ENCODE measurements at places on chromosomes 5 and 9.
A peak's percentile ranks its signal among the peaks of the same experiment; 100 is the strongest.

DNA sequence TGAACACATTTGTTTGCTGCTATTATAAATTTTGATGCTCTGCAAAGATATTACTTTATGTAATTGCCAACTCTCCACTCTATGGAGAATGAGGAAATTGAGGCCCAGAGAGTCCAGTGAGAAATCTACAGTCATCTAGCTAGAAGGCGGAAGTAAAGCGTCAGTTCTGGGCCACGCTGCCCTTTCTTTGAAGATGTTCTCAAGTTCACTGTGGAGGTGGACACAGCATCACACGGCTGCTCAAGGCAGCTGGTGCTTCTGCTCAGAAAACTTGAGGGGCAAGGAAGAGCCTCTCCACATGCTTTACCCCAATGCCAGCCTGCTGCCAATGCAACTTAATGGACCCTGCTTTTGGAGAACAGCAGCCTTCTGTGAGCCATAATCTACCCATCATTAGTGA, 96.3 kb downstream of the TTLL11 start:
- H3K27ac ChIP-seq, result no peak overlapping the region
- H3K4me1 ChIP-seq, result no peaks in the 10 kb centered on the region
- H3K27me3 ChIP-seq, result no peaks in the 10 kb centered on the region
- no peaks in the 10 kb centered on the region for H3K36me3 ChIP-seq
- no peak overlapping the region for H3K4me3 ChIP-seq
- DNase-seq, result no peak

DNA sequence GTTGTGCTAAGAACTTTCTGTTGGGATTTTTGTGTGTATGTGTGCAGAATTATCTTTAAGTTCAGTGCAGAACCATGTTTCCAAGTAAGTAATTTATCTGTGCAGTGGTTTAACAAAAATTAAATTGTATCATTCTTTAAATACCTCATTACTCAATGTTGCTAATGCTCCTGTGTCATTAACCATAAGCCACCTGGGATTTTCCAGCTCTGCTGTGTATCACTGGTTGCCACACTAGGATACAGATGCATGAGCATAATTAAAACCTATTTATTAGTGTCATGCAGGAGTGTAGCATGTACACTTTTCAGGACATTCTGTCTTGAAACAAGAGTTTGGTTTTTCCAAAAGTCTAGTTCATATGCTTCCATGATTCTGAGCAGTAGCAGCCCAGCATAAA, 120.4 kb upstream of the PTGER4 start:
- H3K27ac ChIP-seq, result no peak overlapping the region
- no peaks in the 10 kb centered on the region for H3K36me3 ChIP-seq
- H3K27me3 ChIP-seq, result no peaks in the 10 kb centered on the region
- no peak for DNase-seq
- H3K4me3 ChIP-seq, result no peak overlapping the region

DNA sequence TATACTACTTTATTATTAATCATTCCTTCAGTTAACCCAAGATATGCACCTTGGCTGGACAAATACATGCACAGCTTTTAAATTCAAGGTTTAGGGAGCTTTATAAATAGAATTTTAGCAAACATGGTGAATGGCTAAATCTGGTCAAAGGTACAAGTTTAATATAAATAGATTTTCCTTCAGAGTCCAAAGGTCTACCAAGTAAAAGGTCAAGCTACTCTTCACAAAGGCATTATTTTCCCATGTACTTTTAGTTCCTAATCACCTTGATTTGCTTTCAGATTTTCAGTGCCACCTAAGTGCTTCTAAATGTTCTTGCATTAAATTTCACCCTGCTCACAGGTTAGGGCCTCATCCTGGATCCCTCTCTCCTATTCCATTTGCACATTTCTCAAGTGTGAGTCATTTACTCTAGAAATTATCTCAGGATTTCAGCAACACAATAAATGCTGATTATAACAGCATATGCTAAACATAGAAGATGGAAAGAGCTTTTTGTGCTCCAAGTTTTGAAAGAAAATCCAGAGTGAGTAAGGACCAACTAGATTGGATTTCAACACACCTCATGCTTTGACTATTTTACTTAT, 459.4 kb upstream of the ITGA1 start:
- no peak overlapping the region for H3K27ac ChIP-seq
- H3K4me3 ChIP-seq, result no peak overlapping the region
- H3K27me3 ChIP-seq, result peaks cover 12% of the 10 kb centered on the region
- no peak for DNase-seq
- no peaks in the 10 kb centered on the region for H3K36me3 ChIP-seq

GRCh38 chr5:140216478-140217074, 41.6 kb downstream of the CYSTM1 start:
- no peak for DNase-seq
- no peaks in the 10 kb centered on the region for H3K36me3 ChIP-seq
- H3K27me3 ChIP-seq, result no peaks in the 10 kb centered on the region
- no peak overlapping the region for H3K27ac ChIP-seq

DNA sequence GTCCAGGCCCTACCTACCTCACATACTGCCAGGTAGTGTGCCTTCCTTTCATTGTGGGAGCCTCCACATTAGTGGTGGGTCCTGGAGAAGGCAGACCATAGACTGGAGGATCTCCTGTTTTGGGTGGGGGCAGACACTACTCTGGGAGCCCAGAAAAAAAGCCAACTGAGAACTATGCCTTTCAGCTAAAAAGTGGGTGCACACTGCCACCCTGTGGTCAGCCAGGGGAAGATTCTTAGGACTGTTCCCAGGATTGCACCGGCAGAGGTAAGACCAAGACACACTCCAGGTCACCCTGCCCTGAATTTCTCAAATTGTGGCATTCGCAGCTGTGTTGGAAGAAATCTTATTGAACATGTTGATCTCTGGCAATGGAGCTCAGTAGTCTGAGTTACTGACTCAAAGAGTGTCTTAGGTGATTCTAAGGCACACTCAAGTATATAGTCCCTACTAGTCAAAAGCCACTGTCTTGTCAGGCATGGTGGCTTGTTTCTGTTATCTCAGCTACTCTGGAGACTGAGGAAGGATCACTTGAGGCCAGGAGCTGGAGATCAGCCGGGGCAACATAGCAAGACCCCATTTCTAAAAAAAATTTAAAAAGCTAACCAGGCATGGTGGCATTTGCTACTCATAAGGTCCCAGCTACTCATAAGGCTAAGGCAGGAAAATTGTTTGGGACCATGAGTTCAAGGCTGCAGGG, 3.6 kb downstream of the SIGMAR1 start:
- no peak overlapping the region for H3K27ac ChIP-seq
- H3K4me3 ChIP-seq, result no peak overlapping the region
- no peak for DNase-seq
- peaks cover 14% of the 10 kb centered on the region for H3K27me3 ChIP-seq
- H3K36me3 ChIP-seq, result peaks cover 10% of the 10 kb centered on the region

- H3K4me1 ChIP-seq, result no peaks in the 10 kb centered on the region
- H3K4me3 ChIP-seq, result no peak overlapping the region
- H3K27ac ChIP-seq, result no peak overlapping the region
- H3K36me3 ChIP-seq, result no peaks in the 10 kb centered on the region
These were observed 6.6 kb upstream of the CYSTM1 start for GRCh38 chr5:140168371-140168770.

- H3K36me3 ChIP-seq, result peaks cover 65% of the 10 kb centered on the region
- H3K4me1 ChIP-seq, result peaks cover 6% of the 10 kb centered on the region
- H3K27me3 ChIP-seq, result no peaks in the 10 kb centered on the region
- no peak overlapping the region for H3K27ac ChIP-seq
- no peak for DNase-seq
These were observed 5.0 kb downstream of the NOP16 start for GRCh38 chr5:176383248-176383905.

- H3K27me3 ChIP-seq, result peaks cover 10% of the 10 kb centered on the region
- DNase-seq, result peak; percentile 66
- no peaks in the 10 kb centered on the region for H3K36me3 ChIP-seq
- H3K4me3 ChIP-seq, result peak overlapping the region; percentile 35
These were observed 33.6 kb upstream of the NFIB start for GRCh38 chr9:14347406-14348122.

DNA sequence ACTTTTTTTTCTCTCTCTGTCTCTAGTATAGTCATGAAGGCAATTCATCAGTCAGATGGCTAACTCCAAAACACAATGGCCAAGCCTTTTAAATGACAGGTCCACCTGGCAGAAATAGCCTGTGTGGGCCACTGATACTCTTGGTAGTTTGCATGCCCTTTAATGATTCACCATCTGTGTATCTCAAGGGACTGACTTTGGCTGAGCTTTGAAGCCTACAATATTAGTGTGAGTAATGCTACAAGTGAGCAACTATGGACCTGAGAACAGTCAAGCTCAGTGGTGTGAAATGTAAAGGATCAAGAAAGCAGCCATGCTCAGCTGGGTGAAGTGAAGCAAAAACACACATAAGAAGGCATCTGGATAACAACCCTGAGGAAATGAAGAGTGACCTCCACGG, 506.9 kb downstream of the TLE1 start:
- H3K4me3 ChIP-seq, result no peak overlapping the region
- no peaks in the 10 kb centered on the region for H3K36me3 ChIP-seq
- H3K27me3 ChIP-seq, result no peaks in the 10 kb centered on the region

GRCh38 chr5:29548262-29548661, 1645.2 kb upstream of the CDH6 start:
- no peaks in the 10 kb centered on the region for H3K27me3 ChIP-seq
- no peak overlapping the region for H3K4me3 ChIP-seq
- peaks cover 2% of the 10 kb centered on the region for H3K4me1 ChIP-seq

GRCh38 chr5:14071433-14071832, 71.7 kb upstream of the TRIO start:
- H3K27me3 ChIP-seq, result no peaks in the 10 kb centered on the region
- no peak overlapping the region for H3K4me3 ChIP-seq
- H3K27ac ChIP-seq, result no peak overlapping the region
- H3K36me3 ChIP-seq, result no peaks in the 10 kb centered on the region
- DNase-seq, result no peak
- H3K4me1 ChIP-seq, result no peaks in the 10 kb centered on the region

DNA sequence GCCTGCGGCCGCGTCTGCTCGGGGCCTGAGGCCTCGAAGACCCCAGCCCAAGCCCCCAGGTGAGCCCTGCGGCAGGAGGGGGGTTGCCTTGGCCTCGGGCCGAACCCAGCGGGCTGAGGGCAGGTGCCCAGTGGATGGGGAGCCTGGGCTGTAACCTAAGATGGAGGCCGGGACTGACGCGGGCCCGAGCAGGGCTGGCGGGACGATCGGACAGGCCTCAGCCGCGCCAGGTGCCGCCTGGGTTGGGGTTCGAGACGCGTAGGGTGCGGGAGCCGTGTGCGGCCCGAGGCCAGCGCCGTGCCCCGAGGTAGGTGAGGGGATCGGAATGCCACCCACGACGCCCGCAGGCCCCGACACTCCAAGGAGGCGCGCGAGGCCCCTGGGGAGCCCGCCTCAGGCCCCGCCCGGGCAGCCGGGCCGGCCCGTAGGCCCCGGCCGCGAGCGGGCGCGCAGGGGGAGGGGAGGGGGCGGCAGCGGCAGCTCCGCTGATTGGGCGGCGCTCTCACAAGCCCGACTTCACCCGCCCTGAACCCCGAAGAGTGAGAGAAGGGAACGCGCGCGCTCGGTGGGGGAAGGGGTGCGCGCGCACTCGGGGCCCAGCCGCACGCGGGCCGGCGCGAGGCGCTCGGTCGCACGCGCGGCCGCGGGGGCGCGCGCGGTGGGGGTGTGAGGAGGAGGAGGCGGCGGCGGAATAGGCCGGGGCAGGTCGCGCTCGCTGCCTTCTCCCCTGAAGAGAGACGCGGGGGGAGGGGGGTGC, at the start of gene NSD1:
Gene NSD1 (plus strand): TSS at position 678 of the 757 bp plus-strand sequence. CDS start 1,331 bp downstream, outside the sequence.
- H3K36me3 ChIP-seq, result peaks cover 34% of the 10 kb centered on the region
- DNase-seq, result peak; percentile 74
- no peaks in the 10 kb centered on the region for H3K27me3 ChIP-seq
- H3K4me1 ChIP-seq, result peaks cover 28% of the 10 kb centered on the region
- H3K27ac ChIP-seq, result peak within 1 kb of the TSS; percentile 57

- H3K36me3 ChIP-seq, result no peaks in the 10 kb centered on the region
- no peak for DNase-seq
- H3K4me3 ChIP-seq, result no peak overlapping the region
- H3K27ac ChIP-seq, result no peak overlapping the region
- peaks cover 7% of the 10 kb centered on the region for H3K4me1 ChIP-seq
These were observed 44.3 kb downstream of the FOXB2 start for GRCh38 chr9:77063645-77064285.

GRCh38 chr5:57447658-57448057, 35.0 kb downstream of the ACTBL2 start:
- DNase-seq, result no peak
- H3K27me3 ChIP-seq, result no peaks in the 10 kb centered on the region
- H3K4me3 ChIP-seq, result no peak overlapping the region

DNA sequence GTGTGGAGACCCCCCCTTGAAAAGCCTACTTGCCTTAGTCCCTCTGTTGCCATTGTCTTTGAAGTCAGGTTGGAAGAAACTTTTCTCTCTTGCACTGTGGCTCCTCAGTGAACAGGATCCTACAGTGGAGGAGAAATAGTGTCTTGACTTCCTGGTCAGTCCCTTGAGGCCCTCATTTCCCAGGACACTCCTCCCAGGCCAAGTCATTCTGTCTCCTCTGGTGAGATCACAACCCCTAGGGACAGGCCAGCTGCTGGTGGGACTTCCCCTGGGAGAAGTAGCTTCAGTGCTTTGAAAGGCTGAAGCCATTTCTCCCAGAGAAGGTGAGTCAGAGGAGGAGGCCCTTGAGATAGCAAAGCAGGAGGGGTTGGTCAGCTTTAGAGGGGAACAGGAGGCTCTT, 10.1 kb upstream of the GRIA1 start:
- no peaks in the 10 kb centered on the region for H3K27me3 ChIP-seq
- no peak overlapping the region for H3K27ac ChIP-seq
- no peak for DNase-seq
- no peaks in the 10 kb centered on the region for H3K36me3 ChIP-seq

- H3K27me3 ChIP-seq, result no peaks in the 10 kb centered on the region
- H3K4me1 ChIP-seq, result no peaks in the 10 kb centered on the region
- H3K27ac ChIP-seq, result no peak overlapping the region
These were observed 209.1 kb downstream of the FAM114A2 start for GRCh38 chr5:153829510-153830065.

GRCh38 chr5:81335946-81336345, 34.6 kb downstream of the ZCCHC9 start:
- DNase-seq, result no peak
- no peak overlapping the region for H3K27ac ChIP-seq
- no peaks in the 10 kb centered on the region for H3K36me3 ChIP-seq
- no peaks in the 10 kb centered on the region for H3K4me1 ChIP-seq
- no peaks in the 10 kb centered on the region for H3K27me3 ChIP-seq

DNA sequence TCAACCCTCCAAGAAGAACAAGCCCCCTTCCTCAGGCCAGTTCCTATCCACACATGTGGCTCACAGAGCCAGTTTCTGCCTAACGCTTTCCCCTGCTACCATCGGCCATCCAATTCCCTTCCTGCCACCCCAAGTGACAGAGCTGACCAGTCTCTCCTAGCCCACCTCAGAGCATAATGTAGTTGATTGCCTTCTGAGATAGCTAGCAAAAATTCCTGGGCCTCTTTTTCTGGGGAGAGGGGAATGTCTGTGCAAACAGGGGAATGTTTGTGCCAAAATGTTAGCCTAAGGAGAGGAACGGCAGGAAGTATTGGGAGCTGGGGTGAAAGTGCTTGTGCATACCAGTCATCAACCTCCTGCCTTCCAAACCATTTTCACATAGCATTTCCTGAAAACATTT, 157.0 kb downstream of the PJA2 start:
- no peak overlapping the region for H3K27ac ChIP-seq
- H3K27me3 ChIP-seq, result no peaks in the 10 kb centered on the region
- DNase-seq, result no peak
- no peaks in the 10 kb centered on the region for H3K36me3 ChIP-seq
- H3K4me3 ChIP-seq, result no peak overlapping the region
